ENCODE measurements at places on chromosomes 2 and 18.

GRCh38 chr2:111222204-111222866 is 101.6 kb downstream of the BCL2L11 start:
- DNase-seq: no peak

GRCh38 chr18:28606686-28607085 is 429.8 kb upstream of the CDH2 start:
- no peak for DNase-seq

- DNase-seq: no peak
Measured at GRCh38 chr18:9850309-9850708, 35.5 kb upstream of the TXNDC2 start.

DNA sequence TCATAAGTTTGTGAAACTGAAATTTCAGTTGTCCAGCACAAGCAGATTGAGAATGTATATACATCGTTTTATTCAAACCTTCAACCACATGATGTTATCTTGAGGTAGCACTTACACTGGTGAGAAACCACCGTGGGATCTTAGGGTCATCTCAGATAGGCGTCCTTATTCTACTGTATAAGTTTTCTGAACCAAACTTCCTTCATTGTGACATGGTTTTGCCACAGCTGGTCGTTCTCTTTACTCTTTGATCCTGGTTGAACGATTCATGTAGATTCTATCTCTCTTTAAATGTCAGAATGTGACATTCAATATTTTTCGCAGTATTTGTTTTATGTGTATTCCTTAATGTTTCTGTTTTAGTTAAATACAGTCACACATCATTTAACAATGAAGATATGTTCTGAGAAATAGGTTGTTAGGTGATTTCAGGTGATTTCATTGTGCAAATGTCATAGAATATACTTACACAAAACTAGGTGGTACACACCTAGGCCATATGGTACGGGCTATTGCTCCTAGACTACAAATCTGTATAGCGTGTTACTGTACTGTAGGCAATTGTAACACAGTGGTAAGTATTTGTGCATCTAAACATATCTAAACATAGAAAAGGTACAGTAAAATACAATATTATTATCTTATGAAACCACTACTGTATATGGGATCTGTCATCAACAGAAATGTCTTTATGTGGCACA is 17.9 kb upstream of the ARHGAP25 start:
- no peak for DNase-seq

- DNase-seq: no peak
Measured at GRCh38 chr2:191831410-191831994, 15.4 kb downstream of the CAVIN2 start.

DNA sequence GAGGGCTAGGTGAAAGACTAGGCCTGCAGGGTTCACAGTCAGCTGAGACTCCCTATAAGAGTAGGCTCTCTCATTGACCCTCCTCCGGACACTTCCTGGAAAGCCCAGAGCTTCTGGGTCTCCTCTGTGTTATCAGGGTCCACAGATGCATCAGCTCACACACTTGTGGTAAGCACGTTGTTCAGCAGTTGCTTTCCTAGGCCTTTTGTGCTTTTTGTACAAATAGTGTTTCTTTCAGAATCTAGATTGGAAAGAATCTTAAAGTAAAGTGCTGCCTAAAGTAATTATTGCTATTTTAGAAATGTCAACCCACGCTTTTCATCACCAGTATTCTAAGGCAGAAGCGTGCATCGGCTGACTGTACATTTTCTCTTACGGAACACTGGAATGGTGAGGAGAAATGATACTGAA is 15.5 kb downstream of the SLC9A2 start:
- DNase-seq: no peak

- DNase-seq: no peak
Measured at GRCh38 chr2:223642506-223642905, 40.3 kb upstream of the SCG2 start.

GRCh38 chr2:230564805-230565779 is 147.6 kb upstream of the CAB39 start:
- no peak for DNase-seq

DNA sequence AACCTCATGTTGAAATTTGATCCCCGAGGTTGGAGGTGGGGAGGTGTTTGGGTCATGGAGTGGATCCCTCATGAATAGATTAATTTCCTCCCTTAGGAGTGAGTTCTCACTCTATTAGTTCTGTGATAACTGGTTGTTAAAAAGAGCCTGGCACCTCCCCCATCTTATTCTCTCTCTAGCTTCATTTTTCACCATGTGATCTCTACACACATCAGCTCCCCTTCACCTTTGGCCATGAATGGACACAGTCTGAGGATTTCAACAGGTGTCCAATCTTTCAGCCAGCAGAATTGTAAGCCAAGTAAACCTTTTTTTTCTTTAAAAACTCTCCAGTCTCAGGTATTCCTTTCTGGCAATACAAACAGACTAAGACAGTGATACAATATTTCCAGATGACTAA is 602.0 kb upstream of the FAM98A start:
- DNase-seq: no peak

DNA sequence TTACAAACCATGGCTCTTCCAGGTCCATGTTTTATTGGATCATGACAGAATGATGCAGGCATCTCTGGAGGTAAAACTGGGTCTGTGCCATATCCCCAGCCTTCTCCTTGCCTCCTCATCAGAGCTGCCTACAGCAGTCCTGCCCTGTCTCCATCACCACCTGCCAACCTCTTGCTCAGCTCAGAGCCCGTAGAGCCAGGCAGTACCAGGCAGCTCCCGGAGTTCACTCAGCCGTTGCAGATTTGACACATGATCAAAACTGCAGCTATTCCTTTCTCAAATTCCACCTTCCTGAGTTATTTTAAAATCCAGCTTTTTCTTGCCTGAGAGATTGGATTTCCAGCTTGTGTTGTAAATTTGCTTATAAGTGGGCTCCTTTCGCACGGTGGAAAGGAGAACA is 218.2 kb upstream of the CELF4 start:
- DNase-seq: no peak

All from stimulated activated naive CD8-positive, alpha-beta T cell treated with anti-CD3 and anti-CD28 coated beads, Interleukin-15, amount 100 ng/mL, for 72 hours (primary cell).